ENCODE measurements at places on chromosomes 1 and 21.

GRCh38 chr1:207649865-207650580 lies 5.1 kb downstream of the CR1L start:
- DNase-seq: no peak

GRCh38 chr1:220239213-220239612 lies 33.0 kb downstream of the RAB3GAP2 start:
- DNase-seq: no peak

GRCh38 chr21:39681257-39681656 lies 63.7 kb upstream of the IGSF5 start:
- DNase-seq: no peak

- DNase-seq: no peak
Observed at GRCh38 chr1:209708297-209708696, 3.7 kb downstream of the HSD11B1 start.
